ENCODE measurements at places on chromosomes 7 and 10. TPM values are rescaled to one million over a fixed set of nuclear protein-coding genes. Genes with fewer than 3 reads are reported as not detected.

DNA sequence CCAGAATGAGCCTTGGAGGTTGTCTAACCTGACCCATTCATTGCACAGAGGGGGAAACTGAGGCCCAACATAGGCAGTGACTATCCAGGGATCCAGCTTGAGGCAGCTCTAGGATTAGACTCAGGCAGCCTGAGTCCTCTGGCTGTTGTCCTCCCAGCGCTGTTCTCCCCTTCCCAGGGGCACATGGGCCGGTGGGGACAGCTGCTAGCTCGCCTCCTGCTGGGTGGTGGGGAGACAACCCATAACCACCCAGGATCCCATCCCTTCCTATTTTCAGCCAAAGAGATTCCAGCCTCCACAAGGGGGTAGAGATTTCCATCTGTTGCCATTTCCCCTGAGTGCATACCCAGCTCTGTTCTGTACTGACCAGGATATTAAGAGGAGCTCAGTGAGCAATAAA, 145.1 kb upstream of the GPR26 start:
- no peaks in the 10 kb centered on the region for H3K4me1 ChIP-seq
- no peak overlapping the region for H3K4me3 ChIP-seq
- H3K36me3 ChIP-seq: no peaks in the 10 kb centered on the region
- no peak overlapping the region for H3K27ac ChIP-seq
- no peak for DNase-seq
- H3K27me3 ChIP-seq: no peaks in the 10 kb centered on the region

GRCh38 chr7:83271212-83272099, 108.8 kb upstream of the PCLO start:
- no peak overlapping the region for H3K27ac ChIP-seq
- H3K27me3 ChIP-seq: no peaks in the 10 kb centered on the region
- DNase-seq: no peak
- no peaks in the 10 kb centered on the region for H3K4me1 ChIP-seq
- no peak overlapping the region for H3K4me3 ChIP-seq
- H3K36me3 ChIP-seq: no peaks in the 10 kb centered on the region

DNA sequence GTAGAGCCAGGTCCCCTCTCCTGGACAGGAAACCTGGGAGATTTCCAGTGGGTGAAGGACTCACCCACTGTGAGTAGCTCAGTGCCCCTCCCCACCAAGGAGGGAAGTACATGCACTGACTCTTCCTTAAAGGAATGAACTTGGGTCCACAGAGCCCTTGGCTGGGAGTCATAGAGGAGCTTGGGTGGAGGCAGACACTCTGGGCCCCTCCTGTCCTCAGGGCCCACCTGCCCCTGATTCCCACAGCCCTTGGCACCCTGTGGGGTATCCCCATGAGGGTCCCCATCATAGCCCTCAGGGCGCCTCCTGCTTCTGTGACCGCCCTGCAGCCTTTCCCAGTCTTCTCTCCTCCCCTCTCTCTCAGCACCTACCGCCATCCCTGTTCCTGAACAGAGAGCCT, 3.7 kb downstream of the EN2 start:
- peaks cover 25% of the 10 kb centered on the region for H3K4me1 ChIP-seq
- no peak overlapping the region for H3K27ac ChIP-seq
- H3K4me3 ChIP-seq: no peak overlapping the region

DNA sequence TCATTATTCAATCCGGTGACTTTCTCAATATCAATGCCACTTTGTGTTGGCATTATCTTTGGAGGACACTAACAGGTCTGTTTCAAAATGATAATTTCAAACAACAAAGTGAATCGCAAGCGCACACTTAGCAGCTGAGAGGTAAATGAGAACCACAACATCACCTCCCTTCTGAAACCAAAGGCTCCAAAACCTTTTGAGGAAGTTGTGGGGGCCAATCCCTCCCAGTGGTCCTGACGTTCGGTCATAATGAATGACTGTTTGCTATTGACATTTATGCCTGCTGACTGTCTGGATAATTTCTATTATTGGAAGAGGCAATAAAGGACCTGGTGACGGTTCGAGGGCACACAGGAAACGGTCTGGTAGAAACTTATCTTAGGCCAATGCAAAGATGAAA, 1.8 kb downstream of the ADARB2 start:
- peaks cover 24% of the 10 kb centered on the region for H3K27me3 ChIP-seq
- DNase-seq: no peak
- no peak overlapping the region for H3K27ac ChIP-seq
- H3K36me3 ChIP-seq: no peaks in the 10 kb centered on the region

DNA sequence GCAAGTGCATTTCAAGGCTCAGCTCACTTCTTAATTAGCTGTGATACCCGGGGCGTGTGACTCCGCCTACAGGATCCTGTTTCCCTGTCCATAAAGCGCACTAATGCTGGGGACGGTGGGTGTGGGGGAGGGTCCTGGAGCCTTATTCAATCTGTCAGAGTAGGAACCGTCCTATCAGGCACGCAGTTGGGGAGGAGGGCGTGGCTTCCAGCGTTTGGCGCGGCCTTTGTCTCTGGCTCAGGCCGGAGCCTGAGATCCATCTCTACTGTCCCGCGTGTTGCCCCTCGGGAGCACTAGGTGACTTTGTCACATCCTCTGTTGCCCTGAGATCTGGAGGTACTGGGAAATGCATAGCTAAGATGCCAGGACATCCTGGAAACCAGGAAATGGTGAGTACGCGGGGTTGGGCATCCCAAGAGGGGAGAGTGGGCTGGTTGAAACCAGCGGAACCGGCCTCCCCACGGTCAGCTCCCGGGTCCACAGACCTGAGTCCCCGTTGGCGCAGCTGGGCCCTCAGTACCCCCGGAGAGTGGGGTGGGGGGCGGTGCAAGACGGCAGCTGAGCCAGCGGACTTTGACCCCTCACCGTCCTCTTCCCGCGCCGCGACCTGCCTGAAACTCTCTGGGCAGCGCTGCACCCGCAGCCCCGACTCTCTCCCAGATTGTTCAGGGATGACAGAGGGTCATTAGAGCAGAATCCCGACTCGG, 104.4 kb upstream of the ZNF92 start:
- peaks cover 4% of the 10 kb centered on the region for H3K4me1 ChIP-seq
- no peak overlapping the region for H3K27ac ChIP-seq

GRCh38 chr7:49150486-49150885, 226.1 kb downstream of the CDC14C start:
- H3K4me3 ChIP-seq: no peak overlapping the region
- H3K27me3 ChIP-seq: no peaks in the 10 kb centered on the region
- DNase-seq: no peak
- no peaks in the 10 kb centered on the region for H3K4me1 ChIP-seq
- no peaks in the 10 kb centered on the region for H3K36me3 ChIP-seq

Gene NKX2-3
- not detected for polyA plus RNA-seq

GRCh38 chr7:2022737-2023250, 210.0 kb downstream of the MAD1L1 start:
- no peak for DNase-seq
- H3K27ac ChIP-seq: no peak overlapping the region

GRCh38 chr7:12570168-12570533, 369 bp upstream of the SCIN start:
- H3K27ac ChIP-seq: no peak overlapping the region
- no peak for DNase-seq
- H3K36me3 ChIP-seq: no peaks in the 10 kb centered on the region
- peaks cover 16% of the 10 kb centered on the region for H3K27me3 ChIP-seq
- H3K4me3 ChIP-seq: peak overlapping the region; percentile 10

DNA sequence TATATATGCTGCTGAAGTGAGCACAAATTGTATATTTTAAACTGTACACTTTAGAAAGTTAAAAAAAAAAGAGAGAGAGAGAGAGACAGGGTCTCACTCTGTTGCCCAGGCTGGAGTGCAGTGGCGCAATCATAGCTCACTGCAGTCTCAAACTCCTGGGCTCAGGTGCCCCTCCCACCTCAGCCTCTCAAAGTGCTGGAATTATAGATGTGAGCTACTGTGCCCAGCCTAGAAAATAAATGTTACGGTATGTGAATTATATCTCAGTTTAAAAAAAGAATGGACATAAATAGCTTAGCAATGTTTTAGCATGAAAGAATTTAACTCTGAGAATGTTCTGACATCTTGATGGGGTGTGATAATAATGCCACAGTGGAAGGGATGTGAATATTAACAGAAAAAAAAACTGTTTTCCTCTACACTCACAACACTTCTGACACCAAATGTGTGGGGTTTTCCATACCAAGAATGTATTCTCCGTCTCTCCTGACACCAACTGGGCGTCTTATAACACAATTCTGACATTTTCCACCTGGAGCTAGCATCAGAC, 162.1 kb downstream of the PLCE1 start:
- H3K4me1 ChIP-seq: no peaks in the 10 kb centered on the region
- no peaks in the 10 kb centered on the region for H3K36me3 ChIP-seq
- H3K27me3 ChIP-seq: no peaks in the 10 kb centered on the region
- H3K27ac ChIP-seq: no peak overlapping the region

Gene FAM25G
- polyA plus RNA-seq: not detected

Gene CALCR
- polyA plus RNA-seq: not detected

DNA sequence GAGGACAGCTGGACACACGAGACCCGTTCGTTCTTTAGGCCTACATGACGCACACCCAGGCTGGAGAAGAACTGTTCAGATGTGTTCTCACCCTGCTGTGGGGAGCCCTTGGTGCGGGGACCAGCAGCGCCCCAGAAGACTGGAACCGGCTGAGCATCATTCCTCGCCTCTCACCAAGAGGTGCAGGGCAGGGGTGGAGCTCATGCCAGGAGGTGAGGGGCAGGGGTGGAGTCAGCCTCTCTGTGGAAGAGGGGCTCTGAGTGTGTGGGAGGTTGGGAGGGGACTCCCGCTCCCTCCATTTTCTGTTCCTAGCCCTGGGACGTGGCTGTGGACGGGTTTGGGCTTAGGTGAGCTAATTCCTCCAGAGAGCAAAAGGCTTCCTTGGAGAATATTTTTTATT, 66.0 kb upstream of the SHH start:
- H3K36me3 ChIP-seq: no peaks in the 10 kb centered on the region
- no peak overlapping the region for H3K27ac ChIP-seq
- H3K4me3 ChIP-seq: no peak overlapping the region
- H3K27me3 ChIP-seq: no peaks in the 10 kb centered on the region
- no peak for DNase-seq
- no peaks in the 10 kb centered on the region for H3K4me1 ChIP-seq
